ENCODE measurements at places on chromosomes 7 and 10. TPM values are rescaled to one million over a fixed set of nuclear protein-coding genes. Genes with fewer than 3 reads are reported as not detected.

Gene FAM25G
- total RNA-seq = not detected

Gene XRCC2
- 13.8 TPM for total RNA-seq

Gene CRPPA
- 1.1 TPM for total RNA-seq

Gene GTF2IRD1
- 0.80 TPM for total RNA-seq

All from T-helper 1 cell treated with Interleukin-12 subunit alpha and Interleukin-12 subunit beta and Interleukin-4 antibody, amounts not matched to agents 30 ng/mL and 1 ng/mL, for 36 hours (primary cell).